ENCODE measurements at places on chromosomes 7 and 10. TPM values are rescaled to one million over a fixed set of nuclear protein-coding genes. Genes with fewer than 3 reads are reported as not detected.

MBLAC1 gene
- 1.8 TPM for total RNA-seq

FGL2 gene
- total RNA-seq: 0.08 TPM

TFEC gene
- total RNA-seq: not detected

HBP1 gene
- 22.9 TPM for total RNA-seq

CAMK2G gene
- 13.0 TPM for total RNA-seq

STAMBPL1 gene
- total RNA-seq: 1.5 TPM

FGFBP3 gene
- 1.1 TPM for total RNA-seq

RADIL gene
- total RNA-seq: 0.52 TPM

CLRN3 gene
- total RNA-seq: not detected

DNA sequence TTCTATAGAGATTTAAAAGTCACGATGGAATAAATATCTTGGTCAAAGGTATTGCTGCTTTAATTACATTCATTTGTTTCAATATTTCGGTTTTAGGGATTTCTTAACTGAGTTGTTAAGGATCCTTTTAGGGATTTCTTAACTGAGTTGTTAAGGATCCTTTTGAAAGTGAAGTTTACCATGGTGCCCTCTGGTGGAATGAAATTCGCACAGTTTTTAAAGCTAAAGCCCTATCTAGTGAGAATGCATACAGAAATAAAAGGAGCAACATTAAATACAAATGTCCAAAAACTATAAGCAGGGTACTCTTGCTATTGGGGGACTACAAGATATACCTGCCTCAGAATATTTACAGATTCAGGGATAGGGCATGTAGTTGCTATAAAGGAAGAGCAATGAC lies 193.7 kb downstream of the RNLS start:
- no peaks in the 10 kb centered on the region for H3K27me3 ChIP-seq
- H3K36me3 ChIP-seq: no peaks in the 10 kb centered on the region
- DNase-seq: peak; percentile 15
- peaks cover 24% of the 10 kb centered on the region for H3K4me1 ChIP-seq

DNA sequence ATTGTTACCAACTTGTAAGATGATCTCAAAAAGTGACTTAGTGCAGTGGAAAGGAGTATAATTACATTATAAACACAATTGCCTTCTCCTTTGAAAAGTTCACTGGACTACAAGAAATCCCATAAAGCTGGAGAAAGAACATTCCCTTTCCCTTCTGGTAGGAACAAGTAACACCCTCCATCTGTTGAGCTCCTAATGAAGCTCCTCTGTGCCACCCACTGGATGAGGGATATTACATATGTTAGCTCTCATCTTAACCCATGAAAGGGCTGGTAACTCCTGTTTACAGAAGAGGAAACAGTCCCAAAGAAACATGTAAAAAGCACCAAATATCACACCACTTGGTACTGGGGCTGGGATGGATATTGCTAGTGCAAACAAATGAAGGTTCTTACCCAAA lies 8.1 kb downstream of the PGAM1 start:
- no peak for DNase-seq
- no peak overlapping the region for H3K4me3 ChIP-seq
- H3K27ac ChIP-seq: no peak overlapping the region
- peaks cover 15% of the 10 kb centered on the region for H3K4me1 ChIP-seq
- H3K27me3 ChIP-seq: no peaks in the 10 kb centered on the region

GRCh38 chr10:103114876-103115275 lies 78.2 kb downstream of the NT5C2 start:
- peaks cover 70% of the 10 kb centered on the region for H3K4me1 ChIP-seq
- no peak for DNase-seq
- H3K27me3 ChIP-seq: no peaks in the 10 kb centered on the region
- no peaks in the 10 kb centered on the region for H3K36me3 ChIP-seq

GRCh38 chr7:1679966-1680730 lies 10.1 kb downstream of the ELFN1 start:
- H3K36me3 ChIP-seq: no peaks in the 10 kb centered on the region
- H3K4me3 ChIP-seq: no peak overlapping the region

DNA sequence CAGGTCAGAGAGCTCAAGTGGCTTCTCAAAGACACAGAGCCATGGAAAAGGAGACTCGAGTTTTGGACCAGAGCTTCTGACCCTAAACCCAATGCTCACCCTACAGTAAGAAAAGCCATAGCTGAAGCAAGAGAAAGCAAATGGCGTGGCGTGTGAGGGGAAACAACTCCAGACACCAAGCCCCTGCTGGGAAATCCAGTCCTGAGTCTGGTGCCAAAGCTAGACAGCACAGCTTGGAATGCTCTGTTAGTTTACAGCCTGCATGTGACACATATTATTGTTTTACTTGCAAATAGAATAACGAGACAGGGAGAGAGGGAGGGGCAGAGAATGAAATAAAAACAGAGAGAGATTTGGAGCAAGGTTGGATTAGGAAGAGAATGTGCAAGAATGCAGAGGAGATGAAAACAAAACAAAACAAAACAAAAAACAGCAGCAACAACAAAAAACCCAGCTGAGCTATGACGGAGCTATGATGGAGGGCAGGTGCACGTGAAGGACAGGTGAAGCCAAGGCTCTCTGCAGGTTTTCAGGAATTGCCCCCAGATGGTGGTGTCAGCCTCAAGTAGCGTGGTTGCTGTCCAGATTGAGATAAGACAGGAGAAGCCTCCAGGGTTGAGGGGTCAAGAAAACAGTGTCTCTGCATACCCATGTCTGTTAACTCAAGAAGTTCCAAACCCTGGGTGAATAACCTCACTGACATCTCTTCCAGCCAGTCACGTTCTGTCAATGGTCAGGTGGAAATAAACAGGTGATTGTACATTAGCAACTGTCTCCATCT lies 69.7 kb upstream of the LRRC18 start:
- no peaks in the 10 kb centered on the region for H3K4me1 ChIP-seq
- no peak overlapping the region for H3K27ac ChIP-seq
- no peaks in the 10 kb centered on the region for H3K27me3 ChIP-seq
- H3K36me3 ChIP-seq: no peaks in the 10 kb centered on the region
- no peak overlapping the region for H3K4me3 ChIP-seq
- DNase-seq: no peak

- H3K27me3 ChIP-seq: no peaks in the 10 kb centered on the region
- H3K27ac ChIP-seq: no peak overlapping the region
- H3K4me1 ChIP-seq: no peaks in the 10 kb centered on the region
- DNase-seq: peak; percentile 6
- H3K36me3 ChIP-seq: no peaks in the 10 kb centered on the region
These were observed 61.8 kb upstream of the LRRC18 start for GRCh38 chr10:49001402-49001801.

GRCh38 chr10:87753995-87754866 lies 63.8 kb downstream of the ATAD1 start:
- no peak overlapping the region for H3K27ac ChIP-seq
- H3K27me3 ChIP-seq: no peaks in the 10 kb centered on the region
- H3K4me3 ChIP-seq: no peak overlapping the region
- 0 out of 2 replicates have a peak, but pooled peaks cover 5% of the 10 kb centered on the region for H3K4me1 ChIP-seq
- H3K36me3 ChIP-seq: peaks cover 3% of the 10 kb centered on the region
- DNase-seq: no peak

DNA sequence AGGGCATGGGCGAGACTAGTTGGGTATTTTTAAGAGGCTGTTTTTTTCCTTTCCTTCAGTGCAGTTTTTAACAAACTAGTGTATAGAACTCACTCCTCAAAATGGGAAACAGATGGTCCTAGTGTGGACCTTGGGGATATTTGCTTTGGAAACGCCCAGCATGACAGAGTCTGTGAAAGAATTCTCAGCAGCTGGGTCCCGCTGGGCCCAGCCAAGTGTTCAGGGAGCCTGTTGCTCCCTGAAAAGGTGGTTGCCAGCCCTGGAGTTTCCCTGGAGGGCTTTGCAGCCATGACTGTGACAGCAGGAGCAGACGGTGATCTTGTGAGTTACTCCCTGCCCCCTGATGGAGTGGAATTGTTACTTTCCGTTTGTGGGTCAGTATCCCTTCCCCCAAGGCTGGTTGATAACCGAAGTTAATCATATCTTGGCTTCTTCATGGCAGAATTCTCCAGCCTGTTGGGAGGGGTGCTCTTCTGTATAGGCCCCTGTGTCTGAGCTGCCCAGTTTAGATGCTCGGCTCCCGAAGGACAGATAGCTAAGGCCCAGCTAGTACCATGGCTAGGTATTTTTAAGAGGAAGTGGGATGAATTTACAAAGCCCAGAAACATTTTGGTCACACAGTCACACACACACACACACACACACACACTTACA lies 278.6 kb upstream of the HABP2 start:
- DNase-seq: no peak
- no peak overlapping the region for H3K27ac ChIP-seq
- H3K36me3 ChIP-seq: no peaks in the 10 kb centered on the region
- no peaks in the 10 kb centered on the region for H3K27me3 ChIP-seq
- H3K4me1 ChIP-seq: no peaks in the 10 kb centered on the region

DNA sequence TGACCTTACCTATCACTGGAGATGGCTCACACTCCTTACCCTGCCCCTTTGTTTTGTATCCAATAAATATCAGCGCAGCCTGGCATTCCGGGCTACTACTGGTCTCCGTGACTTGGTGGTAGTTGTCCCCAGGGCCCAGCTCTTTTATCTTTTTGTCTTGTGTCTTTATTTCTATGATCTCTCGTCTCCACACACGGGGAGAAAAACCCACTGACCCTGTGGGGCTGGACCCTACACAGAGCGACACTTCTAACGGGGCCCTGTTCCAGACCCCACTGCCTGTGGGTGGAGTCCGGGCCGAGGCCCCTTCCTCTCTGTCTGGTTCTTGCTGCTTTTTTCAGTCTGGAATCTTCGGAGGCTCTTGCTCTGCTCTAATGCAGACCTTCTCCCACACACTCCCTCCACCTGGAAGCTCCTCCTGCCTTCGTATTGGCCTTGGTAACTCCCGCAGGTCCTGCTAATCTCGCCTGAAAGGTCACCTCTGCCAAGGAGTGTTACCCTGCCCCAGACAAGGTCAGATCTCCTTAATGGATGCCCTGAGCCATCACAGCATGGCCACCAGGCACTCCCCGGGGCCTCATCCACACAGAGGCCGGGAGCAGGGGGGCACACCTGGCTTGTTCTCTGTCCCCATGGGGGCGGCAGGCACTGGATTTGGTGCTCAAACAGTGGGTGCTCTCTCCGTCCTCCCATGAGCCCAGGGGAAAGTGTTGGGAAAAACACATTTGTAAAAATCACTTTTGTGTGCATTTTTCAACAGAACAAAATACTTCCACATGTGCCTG lies 531.7 kb downstream of the PTPRN2 start:
- no peaks in the 10 kb centered on the region for H3K27me3 ChIP-seq
- no peaks in the 10 kb centered on the region for H3K4me1 ChIP-seq
- no peak overlapping the region for H3K4me3 ChIP-seq
- H3K27ac ChIP-seq: no peak overlapping the region

DNA sequence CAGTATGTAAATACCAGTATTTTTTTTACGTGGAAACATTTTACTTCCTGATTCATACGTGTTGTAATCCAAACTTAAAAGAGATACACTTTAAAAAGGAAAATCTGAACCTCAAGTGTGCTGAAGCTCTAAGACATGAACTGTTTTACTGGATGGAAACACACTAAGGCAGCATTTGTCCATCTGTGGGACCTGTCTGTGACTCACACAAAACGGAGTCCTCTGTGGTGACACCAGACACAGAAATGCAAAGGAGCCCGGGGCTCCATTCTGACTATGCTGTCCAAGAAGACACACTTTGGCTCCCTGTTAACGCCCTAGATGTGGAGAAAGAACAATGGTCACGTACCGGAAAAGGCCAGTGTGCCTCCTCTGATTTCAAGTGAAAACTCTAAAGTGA lies 23.9 kb downstream of the RNF133 start:
- peaks cover 35% of the 10 kb centered on the region for H3K4me1 ChIP-seq
- H3K4me3 ChIP-seq: no peak overlapping the region
- no peak for DNase-seq
- no peaks in the 10 kb centered on the region for H3K36me3 ChIP-seq
- no peak overlapping the region for H3K27ac ChIP-seq

DNA sequence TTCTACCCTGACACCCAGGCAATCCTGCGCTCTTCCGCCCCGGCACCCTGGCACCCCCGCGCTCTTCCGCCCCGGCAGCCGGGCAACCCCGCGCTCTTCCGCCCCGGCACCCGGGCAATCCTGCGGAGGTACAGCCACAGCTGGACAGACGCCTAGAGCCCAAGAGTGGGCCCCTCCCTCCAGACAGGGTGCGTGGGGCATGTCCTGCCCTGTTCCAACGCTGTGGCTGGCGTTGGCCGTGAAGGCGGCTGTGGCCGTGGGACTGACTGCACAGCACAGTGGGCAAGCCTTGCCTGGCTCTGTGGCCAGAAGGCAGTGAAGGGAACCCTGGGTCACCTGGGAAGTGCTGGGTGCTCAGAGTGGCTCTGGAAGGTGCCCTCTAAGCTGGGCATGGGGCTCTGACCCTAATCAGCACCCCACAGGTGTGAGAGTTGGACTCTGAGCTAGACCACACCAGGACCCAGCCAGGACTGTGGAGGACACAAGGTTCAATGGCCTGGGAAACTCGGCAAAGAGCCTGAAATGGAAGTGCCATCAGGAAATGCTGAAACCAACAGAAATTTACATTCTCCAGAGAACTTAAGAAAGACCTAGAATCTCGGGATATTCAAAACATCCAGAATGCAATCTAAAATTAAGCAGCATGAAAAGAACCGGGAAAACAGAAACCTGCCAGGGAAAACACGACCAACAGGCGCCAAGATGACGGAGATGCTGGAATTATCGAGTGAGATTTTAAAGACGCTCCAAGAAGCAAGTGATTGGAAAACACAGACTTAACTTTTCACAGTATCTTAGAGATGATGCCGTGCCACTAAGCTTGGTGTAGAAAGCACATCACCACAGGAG lies 253.6 kb downstream of the ELFN1 start:
- DNase-seq: no peak
- peaks cover 12% of the 10 kb centered on the region for H3K4me1 ChIP-seq
- no peaks in the 10 kb centered on the region for H3K27me3 ChIP-seq
- no peak overlapping the region for H3K27ac ChIP-seq
- H3K4me3 ChIP-seq: no peak overlapping the region
- H3K36me3 ChIP-seq: peaks cover 5% of the 10 kb centered on the region

DNA sequence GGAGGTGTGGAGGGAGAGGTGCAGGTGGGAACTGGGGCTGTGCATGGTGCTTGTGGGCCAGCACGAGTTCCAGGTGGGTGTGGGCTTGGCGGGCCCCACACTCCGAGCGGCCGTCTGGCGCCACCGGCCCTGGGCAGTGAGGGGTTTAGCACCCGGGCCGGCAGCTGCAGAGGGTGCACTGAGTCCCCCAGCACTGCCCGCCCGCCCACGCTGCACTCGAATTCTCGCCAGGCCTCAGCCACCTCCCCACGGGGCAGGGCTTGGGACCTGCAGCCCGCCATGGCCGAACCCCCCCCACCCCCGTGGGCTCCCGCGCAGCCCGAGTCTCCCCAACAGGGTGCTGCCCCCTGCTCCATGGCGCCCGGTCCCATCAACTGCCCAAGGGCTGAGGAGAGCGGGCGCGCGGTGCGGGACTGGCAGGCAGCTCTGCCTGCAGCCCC lies 810.2 kb downstream of the PCDH15 start:
- no peak for DNase-seq
- no peak overlapping the region for H3K4me3 ChIP-seq
- no peaks in the 10 kb centered on the region for H3K27me3 ChIP-seq
- H3K4me1 ChIP-seq: no peaks in the 10 kb centered on the region
- no peaks in the 10 kb centered on the region for H3K36me3 ChIP-seq
- no peak overlapping the region for H3K27ac ChIP-seq

GRCh38 chr10:121133901-121134300 lies 282.7 kb downstream of the WDR11 start:
- no peaks in the 10 kb centered on the region for H3K36me3 ChIP-seq
- no peak overlapping the region for H3K27ac ChIP-seq
- H3K4me3 ChIP-seq: no peak overlapping the region
- no peak for DNase-seq
- no peaks in the 10 kb centered on the region for H3K4me1 ChIP-seq

- no peaks in the 10 kb centered on the region for H3K27me3 ChIP-seq
- H3K36me3 ChIP-seq: no peaks in the 10 kb centered on the region
- no peak overlapping the region for H3K27ac ChIP-seq
- no peaks in the 10 kb centered on the region for H3K4me1 ChIP-seq
These were observed 30.2 kb upstream of the IKZF1 start for GRCh38 chr7:50274361-50274760.

Data from HepG2 (cell line).